Suprapubic skin (tissue), 4 donors: ENCODE measurements at places on chromosomes 2 and 18. TPM values are rescaled to one million over a fixed set of nuclear protein-coding genes. Genes with fewer than 3 reads are reported as not detected.

MC2R gene
- total RNA-seq = not detected

ANKRD30B gene
- not detected for total RNA-seq

- H3K27me3 ChIP-seq = peaks cover 100% of the 10 kb centered on the region
- H3K4me1 ChIP-seq = peaks cover 48% of the 10 kb centered on the region
- H3K27ac ChIP-seq = no peak overlapping the region
These were observed 5.0 kb downstream of the RAX start for GRCh38 chr18:59268127-59268720.

LIMS1 gene
- total RNA-seq = 55.5 TPM

DNA sequence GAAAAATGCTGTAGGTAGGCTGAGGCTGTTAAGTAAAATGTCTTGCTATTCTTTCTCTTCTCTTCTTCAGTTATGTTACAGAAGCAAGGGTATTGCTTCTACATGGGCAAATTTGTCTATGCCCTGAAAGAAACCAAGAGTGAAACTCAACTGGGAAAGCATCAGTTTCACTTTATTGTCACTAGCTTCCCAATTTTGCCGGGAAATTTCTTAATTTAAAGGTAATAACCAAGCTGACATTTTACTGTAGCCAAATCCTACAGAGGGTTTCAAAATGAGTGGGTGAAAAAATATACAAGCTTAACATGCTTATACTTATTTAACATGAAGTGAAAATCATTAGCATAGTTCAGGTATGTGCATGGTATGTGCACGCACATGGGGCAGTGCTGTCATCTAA is 3.2 kb downstream of the TANK start:
- H3K36me3 ChIP-seq = peaks cover 4% of the 10 kb centered on the region
- no peaks in the 10 kb centered on the region for H3K27me3 ChIP-seq
- no peak overlapping the region for H3K4me3 ChIP-seq
- H3K4me1 ChIP-seq = peaks cover 53% of the 10 kb centered on the region
- H3K27ac ChIP-seq = no peak overlapping the region
- no peak for DNase-seq

HJURP gene
- 2.2 TPM for total RNA-seq

DNA sequence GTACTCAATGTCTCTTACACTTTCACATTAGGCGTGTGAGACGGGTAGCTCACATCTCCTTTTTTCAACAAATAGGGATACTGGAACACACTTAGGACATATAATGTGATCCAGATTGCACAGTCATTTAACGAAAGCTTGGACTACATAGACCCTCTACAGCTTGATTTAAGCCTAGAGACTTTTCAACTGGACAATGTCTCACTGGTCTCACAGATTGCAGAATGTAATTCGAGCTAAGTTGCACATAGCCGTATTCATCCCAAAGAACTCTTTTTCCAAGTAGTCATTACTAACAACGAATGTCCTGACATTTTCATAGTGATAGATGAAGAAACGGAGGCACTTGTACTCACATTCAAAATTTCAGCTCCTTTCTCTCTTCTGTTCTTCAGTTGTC is 612.1 kb downstream of the ZEB2 start:
- peaks cover 6% of the 10 kb centered on the region for H3K4me1 ChIP-seq
- H3K27me3 ChIP-seq = no peaks in the 10 kb centered on the region
- DNase-seq = no peak
- H3K27ac ChIP-seq = no peak overlapping the region

C1GALT1C1L gene
- not detected for total RNA-seq

DNA sequence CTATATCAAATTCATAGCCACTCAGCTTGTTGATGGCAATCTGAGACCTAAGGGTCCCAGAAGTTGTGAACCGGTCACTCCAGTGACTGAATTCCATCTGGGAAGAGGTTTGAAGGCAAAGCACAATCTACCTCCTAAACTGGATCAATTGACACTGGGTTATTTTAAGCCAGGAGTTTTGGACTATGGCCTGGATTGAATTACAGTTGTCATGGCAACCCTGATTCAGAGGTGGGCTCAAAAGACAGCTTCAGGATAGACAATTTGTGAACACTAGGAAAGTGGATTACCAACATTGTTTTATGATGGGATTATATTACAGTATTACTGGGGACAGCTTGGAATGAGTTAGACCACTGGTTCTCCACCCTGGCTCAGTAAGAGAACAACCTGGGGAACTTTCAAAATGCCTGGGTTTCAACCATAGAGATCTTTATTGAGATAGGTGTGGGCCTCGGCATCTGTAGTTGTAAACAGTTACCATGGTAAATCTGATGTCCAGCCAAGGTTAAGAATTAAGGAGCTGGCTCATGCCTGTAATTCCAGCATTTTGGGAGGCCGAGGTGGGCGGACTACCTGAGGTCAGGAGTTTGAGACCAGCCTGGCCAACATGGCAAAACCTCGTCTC is 58.8 kb downstream of the MFSD6 start:
- H3K27ac ChIP-seq = peak overlapping the region; percentile 88
- H3K4me1 ChIP-seq = peaks cover 40% of the 10 kb centered on the region
- peaks cover 6% of the 10 kb centered on the region for H3K36me3 ChIP-seq
- H3K4me3 ChIP-seq = peak overlapping the region; percentile 3
- no peak for DNase-seq
- no peaks in the 10 kb centered on the region for H3K27me3 ChIP-seq

DNA sequence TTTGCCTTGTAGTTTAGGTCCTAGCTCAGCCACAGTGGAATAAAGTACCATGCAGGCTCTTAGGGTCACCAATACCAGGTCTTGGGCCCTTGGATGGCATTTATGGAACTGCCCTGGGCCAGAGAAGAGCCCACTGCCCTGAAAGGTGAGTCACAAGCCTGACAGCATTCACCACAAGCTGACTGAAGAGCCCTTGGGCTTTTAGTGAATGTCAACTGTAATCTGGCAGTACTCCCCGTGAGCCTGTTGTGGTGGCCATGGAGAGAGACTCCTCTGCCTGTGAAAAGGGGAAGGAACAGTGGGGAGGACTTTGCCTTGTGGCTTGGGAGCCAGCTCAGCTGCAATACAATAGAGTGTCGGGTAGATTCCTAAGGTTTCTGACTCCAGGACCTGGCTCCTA is 1389.7 kb downstream of the DSC3 start:
- no peaks in the 10 kb centered on the region for H3K27me3 ChIP-seq
- no peak overlapping the region for H3K4me3 ChIP-seq
- no peaks in the 10 kb centered on the region for H3K4me1 ChIP-seq
- no peaks in the 10 kb centered on the region for H3K36me3 ChIP-seq
- DNase-seq = no peak

GRCh38 chr2:68157402-68158133 is at the start of gene PNO1:
TSS of gene PNO1 (plus strand) at chr2:68157888. CDS start at chr2:68157935, 47 bp downstream.
- H3K27ac ChIP-seq = peak within 1 kb of the TSS; percentile 97
- DNase-seq = peak; percentile 97
- H3K36me3 ChIP-seq = peaks cover 19% of the 10 kb centered on the region

DNA sequence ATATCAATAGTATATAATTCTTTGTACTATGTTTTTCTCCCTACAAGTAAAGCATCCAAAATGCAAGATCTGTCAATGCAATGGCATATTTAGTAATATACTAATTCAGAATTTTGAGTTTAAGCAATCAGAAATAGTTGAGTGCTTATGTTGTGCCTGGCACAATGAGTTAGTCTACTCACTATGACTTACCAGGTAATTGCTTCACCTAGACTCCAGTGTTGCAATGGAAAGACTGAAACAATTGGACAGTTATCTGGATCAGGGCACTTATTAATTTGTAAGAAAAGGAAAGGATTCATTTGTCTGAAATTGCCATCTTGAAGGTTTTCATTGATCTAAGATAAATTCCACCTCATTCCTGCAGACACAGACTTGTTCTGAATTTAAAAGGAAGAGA is 97.6 kb upstream of the TCF4 start:
- H3K4me3 ChIP-seq = no peak overlapping the region
- H3K27me3 ChIP-seq = no peaks in the 10 kb centered on the region
- DNase-seq = no peak
- H3K36me3 ChIP-seq = no peaks in the 10 kb centered on the region

- no peak for DNase-seq
- no peaks in the 10 kb centered on the region for H3K36me3 ChIP-seq
- no peak overlapping the region for H3K27ac ChIP-seq
- H3K4me3 ChIP-seq = no peak overlapping the region
- H3K4me1 ChIP-seq = no peaks in the 10 kb centered on the region
These were observed 55.1 kb upstream of the MAP4K3 start for GRCh38 chr2:39492095-39492590.

DNA sequence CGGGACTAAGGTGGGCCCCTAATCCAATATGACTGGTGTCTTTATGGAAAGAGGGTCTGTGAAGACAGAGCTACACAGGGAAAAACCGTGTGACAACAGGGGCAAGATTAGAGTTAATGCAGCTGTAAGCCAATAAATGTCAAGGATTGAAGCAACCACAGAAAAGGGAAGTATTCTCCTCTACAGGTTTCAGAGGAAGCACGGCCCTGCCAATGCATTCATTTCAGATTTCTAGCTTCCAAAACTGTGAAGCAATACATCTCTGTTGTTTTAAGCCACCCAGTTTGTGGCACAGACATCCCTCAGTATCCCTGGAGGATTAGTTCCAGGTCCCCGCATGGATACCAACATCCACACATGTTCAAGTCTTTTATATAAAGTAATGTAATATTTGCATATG is 48.8 kb downstream of the SPP2 start:
- no peaks in the 10 kb centered on the region for H3K4me1 ChIP-seq
- H3K27ac ChIP-seq = no peak overlapping the region
- H3K36me3 ChIP-seq = no peaks in the 10 kb centered on the region
- no peaks in the 10 kb centered on the region for H3K27me3 ChIP-seq

DNA sequence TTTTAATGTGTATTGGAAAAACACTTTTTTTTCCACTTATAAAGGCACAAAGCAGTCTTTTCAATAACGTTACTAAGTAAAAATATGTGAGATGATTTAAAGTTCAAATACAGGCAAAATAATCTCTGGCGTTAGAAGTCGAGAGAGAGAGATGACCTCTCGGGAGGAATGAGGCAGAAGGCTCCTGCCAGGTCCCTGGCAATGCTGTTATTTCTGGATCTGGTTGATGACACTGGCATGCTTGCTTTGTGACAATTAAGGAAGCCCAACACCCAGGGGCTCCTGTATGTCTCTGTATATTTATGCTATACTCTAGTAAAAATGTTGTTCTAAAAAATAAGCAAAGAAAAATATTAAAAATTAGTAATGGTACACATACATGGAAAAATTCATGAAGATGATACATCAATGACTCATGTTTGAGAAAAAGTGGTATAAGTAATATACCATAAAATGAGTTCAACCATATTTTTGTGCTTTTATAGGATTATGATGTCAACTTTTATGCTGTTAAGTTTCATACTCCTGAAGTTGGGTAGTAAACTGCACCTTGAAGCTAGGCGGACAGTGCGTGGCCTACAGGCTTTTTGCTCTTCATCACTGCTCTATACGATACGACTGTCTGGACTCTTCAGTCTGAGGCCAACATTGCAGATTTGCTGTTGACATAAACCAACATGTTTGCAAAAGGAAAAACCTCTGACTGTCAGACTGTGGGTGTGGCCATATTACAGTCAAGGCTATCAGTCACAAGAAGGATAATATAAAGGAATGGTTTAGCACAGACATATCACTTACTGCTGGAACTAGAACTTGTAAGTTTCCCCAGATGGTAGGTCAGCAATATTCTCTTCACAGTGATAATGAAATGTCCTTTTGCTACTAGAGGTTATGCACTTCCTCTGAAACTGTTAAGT is 19.8 kb downstream of the VPS4B start:
- DNase-seq = no peak
- no peak overlapping the region for H3K27ac ChIP-seq
- H3K4me3 ChIP-seq = no peak overlapping the region
- H3K36me3 ChIP-seq = peaks cover 79% of the 10 kb centered on the region
- H3K4me1 ChIP-seq = no peaks in the 10 kb centered on the region
- H3K27me3 ChIP-seq = no peaks in the 10 kb centered on the region
